Brain (organoid and tissue), 16 donors: ENCODE measurements at places on chromosomes 5 and 9.
A peak's percentile ranks its signal among the peaks of the same experiment; 100 is the strongest.

GRCh38 chr9:105157171-105157583 lies 87.3 kb upstream of the SLC44A1 start:
- DNase-seq, result peak; percentile 81

GRCh38 chr5:55427157-55427556 lies 107.6 kb downstream of the PLPP1 start:
- DNase-seq, result no peak

DNA sequence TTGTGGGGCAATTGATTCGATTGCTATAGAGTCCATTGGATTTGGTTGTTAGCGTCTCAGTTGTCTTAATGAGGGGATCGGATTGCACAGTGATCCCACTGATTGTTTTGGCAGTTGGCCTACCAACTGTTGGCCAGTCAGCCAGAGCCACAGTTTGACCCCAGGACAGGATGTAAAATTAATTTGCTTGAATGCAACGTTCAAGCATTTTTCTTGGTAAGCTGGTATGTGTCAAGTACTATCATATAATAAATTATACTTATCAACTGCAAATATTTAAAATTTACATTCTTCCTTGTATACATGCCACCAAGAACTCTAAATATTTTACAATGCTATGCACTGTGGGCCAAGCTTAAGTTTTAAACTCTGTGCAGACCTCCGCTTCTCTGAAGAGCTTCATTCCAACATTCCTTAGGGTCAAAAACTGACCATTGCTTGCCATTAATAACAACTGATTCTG lies 80.4 kb upstream of the OSMR start:
- DNase-seq, result no peak

GRCh38 chr9:135228983-135229625 lies 141.6 kb downstream of the OLFM1 start:
- no peak for DNase-seq

- DNase-seq, result no peak
Measured at GRCh38 chr9:77063645-77064285, 44.3 kb downstream of the FOXB2 start.

GRCh38 chr5:74919487-74919886 lies 53.3 kb upstream of the FAM169A start:
- peak; percentile 81 for DNase-seq

DNA sequence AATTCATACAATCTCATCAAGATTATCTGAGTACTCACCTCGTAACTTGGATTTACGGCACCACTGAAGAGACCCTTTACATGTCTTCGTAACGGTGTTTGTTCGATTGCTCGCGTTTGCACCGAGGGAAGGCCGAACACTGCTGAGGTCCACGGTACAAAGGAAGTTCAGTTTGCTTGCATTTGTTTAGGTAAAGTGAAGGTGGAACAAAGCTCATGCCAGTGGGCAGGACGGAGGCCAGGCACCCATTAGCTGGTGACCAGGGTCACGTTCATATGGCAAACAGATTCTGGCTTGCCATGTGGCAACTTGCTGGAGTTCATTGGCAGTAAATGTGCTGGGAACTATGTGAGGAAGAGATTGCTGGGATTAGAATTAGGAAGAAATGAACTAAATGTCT lies 164.8 kb downstream of the MACROH2A1 start:
- no peak for DNase-seq

DNA sequence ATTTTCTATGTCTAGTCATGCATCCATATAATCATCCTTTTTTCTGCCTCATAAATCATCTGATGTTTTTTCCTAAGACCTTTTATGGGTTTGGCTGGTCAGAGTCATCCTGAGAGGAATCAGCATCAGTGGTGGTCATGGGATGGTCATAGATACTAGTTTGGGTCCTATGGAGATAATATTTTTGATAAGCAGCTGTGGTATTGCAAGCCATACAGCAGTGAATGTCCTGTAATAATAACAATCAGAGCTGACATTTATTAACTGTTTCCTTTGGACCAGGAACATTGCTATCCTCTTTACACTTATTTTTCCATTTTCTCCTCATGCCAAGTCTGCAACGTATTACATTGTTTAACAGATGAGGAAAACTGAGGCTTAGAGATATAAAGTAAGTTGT lies 83.1 kb downstream of the TEX10 start:
- DNase-seq, result no peak

DNA sequence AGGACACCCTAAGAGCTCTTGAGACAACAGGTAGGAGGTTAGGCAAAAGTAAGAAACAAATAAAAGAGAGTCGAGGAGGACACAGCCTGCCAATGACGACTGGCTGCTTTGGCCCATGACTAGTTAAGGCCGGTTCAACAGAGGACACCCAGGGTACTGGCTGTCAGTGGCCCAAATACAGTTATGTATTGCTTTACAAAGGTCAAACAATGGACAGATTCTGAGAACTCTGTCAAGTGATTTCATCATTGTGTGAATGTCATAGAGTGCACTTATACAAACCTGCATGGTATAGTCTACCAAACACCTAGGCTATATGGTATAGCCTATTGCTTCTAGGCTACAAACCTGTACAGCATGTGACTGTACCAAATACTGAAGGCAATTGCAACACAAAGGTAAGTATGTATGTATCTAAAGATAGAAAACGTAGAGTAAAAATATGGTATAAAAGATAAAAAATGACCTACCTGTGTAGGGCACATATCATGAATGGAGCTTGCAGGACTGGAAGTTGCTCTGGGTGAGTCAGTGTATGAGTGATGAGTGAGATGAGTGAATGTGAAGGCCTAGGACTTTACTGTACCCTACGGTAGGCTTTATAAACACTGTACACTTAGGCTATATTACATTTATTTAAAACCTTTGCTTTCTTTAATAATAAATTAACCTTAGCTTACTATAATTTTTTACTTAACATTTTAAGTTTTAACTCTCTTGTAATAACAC lies 6.5 kb upstream of the FAM81B start:
- no peak for DNase-seq

DNA sequence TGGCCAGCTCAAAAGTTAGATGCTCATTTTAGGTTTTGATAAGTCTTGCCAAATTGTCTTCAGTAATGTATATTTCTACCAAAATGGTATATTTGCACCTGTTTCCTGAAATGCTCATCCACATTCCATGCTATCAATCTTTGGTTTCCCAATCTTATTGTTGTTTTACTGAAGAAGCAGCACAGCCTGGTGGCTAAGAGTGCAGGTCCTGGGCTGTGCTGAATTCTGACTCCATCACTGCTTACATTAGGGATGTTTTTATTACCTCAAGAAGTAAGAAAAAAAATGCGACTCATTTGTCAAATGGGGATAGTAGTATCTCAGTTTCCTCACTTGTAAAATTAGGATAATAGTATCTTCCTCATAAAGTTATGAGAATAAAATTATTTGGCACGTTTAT lies 13.6 kb upstream of the S100Z start:
- no peak for DNase-seq

- DNase-seq, result peak; percentile 72
Measured at GRCh38 chr5:173833196-173833985, 54.8 kb upstream of the CPEB4 start.

DNA sequence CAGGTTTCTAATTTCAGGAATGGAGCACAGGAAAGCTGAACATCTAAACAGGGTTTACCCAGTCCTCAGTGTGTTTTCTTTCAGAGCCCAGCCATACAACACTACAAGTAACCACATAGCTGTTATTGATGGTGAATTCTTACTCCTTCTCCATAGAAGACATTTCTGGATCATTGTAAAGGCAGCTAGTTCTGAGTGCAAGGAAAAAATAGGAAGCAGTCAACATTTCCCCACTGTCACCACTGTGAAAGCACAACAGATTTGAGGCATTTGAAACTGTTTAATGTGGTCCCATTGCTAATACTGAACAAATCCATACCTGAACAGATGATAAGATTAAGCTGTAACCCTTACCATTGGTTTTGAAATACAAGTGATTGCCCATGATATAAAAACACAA lies 145.0 kb upstream of the PCA3 start:
- DNase-seq, result no peak

- DNase-seq, result peak; percentile 25
Measured at GRCh38 chr9:33498387-33498786, 24.7 kb upstream of the NOL6 start.
